ENCODE measurements at places on chromosomes 16 and 17.
A peak's percentile ranks its signal among the peaks of the same experiment; 100 is the strongest.

DNA sequence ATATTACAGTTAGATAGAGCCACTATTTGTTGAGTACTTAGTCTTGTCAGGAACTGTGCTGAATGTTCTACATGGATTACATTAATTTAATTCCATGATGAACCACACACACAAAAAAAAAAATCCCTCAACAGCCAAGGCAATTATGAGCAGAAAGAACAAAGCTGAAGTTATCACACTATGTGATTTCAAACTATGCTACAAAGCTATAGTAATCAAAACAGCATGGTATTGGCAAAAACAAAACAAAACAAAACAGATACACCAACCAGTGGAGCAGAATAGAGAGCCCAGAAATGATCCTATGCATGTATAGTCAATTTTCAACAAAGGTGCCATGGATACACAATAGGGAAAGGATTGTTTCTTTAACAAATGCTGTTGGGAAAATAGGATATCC, 8.1 kb upstream of the ERCC4 start:
- no peak for DNase-seq

DNA sequence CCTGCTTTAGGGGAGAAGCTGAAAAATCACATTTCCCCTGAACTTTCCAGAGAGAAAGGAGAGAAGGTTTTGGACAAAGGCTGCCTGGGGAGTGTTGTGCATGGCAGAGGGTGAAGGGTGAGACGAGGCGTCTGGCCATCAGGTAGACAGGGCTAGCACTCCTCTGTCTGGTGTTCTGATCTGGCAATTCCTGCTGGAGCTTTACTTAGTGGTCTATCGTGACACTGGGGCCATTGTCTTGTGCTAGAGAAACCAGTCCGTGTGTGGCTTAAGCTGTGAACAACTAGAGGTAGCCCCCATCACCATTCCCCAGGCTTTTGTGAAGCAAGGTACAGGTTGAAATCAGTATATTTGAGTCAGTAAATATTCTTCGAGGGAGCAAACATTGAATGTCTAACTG, 8.5 kb downstream of the RHBDL3 start:
- DNase-seq: no peak

- no peak for DNase-seq
Measured at GRCh38 chr17:2181897-2182448, 121.6 kb downstream of the SMG6 start.

DNA sequence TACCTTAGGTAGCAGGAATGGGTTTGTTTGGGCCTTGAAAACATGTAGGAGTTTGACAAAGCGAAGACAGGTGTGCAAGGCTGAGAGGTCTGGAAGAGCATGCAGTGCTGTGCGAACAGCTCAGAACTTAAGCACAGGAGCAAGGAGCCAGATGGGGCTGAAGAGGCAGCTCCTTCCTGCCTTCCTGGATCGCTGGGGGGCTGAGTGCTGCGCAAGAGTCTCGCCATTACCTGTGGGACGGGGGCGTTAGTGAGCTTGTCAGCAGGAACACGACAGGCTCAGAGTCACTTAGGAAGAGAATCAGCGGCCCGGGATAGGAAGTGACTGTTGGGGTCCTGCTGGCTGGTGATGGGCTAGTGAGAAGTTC, 464 bp upstream of the MRM1 start:
- DNase-seq: no peak

DNA sequence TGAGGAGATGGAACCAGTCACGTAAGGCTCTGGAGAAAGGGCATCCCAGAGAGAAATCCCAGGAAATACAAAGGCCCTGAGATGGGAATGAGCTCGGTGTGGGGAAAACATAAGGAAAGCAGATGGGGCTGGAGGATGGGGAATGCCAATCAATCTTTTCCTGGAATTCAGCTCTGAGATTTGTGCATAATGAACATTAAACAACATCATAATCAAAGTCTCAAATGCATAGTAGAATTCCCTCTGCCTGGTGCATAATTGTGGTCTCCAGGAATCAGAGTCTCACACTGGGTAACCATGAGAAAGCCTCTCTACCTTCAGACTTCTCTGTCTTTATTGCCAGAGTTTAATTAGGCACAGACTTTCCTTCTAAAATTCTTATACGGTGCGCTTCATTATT, 30.8 kb downstream of the OTOA start:
- no peak for DNase-seq

DNA sequence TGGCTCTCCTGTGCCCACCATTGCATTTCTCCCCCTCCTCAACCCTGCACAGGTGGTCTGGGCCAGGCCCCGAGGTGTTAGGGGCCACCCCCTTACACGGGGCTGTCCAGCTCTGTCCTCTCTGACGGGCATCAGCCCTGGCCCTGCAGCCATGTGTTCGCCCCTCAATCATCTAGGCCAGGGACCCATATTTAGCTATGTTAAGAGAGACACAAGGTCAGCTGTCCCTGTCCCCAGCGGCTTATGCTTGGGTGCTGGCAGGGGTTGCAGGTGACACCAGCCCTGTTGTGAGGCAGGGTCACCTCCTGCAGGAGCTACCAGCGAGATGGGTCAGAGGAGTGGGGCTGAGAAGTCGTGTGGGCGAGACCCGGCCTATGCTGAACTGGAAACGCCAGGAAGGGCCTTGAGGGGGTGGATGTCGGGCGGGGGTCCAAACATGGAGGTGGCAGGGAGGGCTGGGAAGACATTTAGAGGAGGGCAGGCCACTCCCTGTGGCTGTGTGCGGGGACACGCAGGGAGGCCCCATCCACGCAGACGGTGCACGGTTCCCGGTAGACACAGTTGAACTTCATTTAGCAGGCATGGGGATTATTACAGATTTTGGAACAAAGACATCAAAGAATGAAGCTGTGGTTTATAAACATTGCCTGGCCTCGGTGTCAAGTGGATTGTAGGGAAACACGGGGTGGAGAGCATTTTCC, 133.2 kb upstream of the CHMP6 start:
- no peak for DNase-seq

- no peak for DNase-seq
Measured at GRCh38 chr16:8812162-8812843, 14.7 kb downstream of the PMM2 start.

DNA sequence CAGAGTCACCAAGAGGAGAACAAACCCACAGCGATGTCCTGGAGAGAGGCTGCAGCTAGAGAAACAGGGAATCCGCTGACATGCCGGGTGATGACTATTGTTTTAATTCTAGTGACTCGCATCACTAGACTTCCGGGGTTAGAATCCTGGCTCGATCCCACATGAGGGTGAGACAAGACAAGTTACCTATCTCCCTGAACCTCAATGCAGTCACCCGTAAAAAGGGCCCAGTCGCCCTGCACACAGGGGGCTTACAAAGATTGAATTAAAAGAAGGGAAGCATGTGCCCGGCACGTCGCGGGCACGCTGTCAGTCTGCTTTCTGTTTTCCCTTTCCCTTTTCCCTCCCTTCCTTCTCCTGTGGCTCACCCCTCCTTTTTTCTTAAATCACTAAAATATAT, 212.9 kb upstream of the FOXF1 start:
- DNase-seq: no peak

DNA sequence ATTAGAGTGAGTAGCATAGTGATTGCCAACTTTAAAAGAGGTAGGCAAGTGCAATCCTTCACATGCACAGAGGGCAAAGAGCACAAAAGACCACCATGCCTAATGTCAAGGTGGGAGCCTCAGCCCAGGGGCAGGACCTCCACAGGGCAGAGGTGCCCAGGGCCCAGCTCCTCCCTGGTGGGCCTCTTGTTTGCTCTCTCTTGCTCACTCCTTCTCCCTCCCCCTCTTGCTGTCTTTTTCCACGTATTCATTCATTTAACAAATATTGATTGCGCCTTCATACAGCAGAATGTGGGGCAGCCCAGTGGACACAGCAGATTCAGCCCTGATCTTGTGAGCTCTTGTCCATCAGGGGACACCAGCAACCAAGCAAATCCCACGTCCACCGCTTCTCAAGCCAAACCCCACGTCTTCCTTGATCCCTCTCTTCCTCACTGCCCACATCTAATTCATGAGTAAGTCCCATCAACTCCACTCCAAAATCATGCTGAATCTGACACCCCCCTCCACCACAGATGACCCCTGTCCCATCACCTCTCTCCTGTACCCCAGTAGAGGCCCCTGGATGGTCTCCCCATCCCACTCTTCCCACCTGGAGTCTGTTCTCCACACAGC, 44.1 kb upstream of the RPL38 start:
- DNase-seq: no peak

GRCh38 chr16:49700251-49701064, 155.5 kb downstream of the ZNF423 start:
- no peak for DNase-seq

DNA sequence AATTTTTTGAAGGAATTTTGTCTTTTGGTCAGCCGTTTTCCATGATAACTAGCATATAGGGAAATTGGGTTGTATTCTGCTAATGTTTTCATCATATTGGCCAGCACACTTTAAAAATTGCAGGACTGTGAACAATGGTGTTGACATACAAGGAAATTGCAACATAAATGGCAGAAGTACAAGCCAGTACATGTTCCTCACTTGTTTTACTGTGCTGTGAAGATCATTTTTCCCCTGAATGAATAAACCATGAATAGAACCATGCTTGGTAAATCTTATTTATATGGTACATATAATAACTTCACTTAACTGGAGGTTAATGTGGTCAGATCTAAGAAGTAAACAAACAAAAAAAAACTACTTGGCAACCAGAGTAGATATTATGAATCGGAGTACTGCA, 22.8 kb downstream of the OMG start:
- DNase-seq: no peak

GRCh38 chr17:47229535-47230443, 20.6 kb downstream of the MYL4 start:
- DNase-seq: peak; percentile 94

DNA sequence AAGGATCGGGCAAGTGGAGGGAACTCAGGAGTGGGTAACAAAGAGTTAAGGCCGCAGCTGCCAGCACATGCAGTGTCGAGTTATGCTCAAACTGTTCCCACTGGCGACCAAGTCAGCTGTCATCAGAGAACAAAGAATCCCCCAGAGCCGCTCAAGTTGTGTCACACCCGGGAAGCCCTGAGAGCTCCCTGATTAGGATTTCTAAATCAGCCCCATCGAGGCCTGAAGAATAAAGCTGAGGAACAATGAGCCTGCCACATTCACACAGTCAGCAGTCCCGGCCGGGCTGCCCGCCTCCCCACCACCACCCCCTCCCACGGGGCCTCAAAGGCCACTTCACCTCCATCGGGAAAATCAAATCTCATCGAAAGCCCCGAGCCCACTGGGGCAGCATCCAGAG, 84.5 kb downstream of the SOX9 start:
- DNase-seq: no peak

DNA sequence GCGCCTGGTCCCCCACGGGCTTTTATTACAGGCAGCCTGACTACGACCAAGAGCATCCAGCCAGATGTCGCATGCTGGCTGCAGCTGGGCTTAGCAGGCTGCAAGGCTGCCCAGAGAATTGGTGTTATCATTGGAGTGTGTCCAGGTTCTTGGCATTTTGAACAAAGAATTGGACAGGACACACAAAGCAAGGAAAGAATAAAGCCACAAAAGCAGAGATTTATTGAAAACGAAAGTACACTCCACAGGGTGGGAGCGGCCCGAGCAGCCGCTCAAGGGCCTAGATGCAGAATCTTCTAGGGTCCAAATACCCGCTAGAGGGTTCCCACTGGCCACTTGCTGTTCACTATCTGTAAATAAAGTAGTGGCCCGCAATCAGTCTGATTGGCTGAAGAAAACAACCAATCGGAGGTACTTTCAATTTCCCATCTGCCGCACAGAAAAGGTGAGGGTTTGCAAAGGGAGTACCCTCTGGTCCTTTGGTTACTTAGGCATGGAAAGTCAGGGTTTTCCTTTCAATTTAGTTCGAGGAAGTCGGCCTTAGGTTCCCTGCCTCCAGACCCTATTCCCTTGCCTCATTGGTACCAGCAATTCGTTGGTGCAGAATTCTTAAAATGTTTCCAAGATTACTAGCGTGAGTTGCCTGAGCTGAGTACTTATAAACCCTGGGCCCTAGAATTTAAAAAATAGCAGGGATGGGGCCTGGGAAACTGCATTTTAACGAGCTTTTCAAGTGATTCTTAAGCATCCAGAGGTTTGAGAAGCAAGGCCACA, 38.5 kb upstream of the CNEP1R1 start:
- DNase-seq: no peak

DNA sequence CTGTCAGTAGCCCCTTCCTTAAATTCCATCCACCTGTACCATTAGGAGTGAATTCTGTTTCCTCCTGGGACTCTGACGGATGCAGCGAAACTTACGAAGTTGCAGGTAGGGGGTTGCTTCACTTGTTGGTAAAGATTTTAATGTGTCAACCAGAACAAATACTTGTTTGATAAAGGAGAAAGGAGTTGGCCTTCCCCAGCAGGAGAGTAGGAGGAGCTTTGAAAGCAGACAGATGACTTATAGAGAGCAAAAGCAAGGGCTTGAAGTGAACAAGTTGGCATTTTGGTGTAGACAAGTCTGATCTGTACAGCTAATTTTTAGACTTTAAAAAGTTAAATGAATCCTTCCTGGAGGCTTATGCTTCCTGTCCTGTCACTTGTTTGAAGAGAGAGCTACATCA, 38.1 kb upstream of the PMFBP1 start:
- DNase-seq: no peak

DNA sequence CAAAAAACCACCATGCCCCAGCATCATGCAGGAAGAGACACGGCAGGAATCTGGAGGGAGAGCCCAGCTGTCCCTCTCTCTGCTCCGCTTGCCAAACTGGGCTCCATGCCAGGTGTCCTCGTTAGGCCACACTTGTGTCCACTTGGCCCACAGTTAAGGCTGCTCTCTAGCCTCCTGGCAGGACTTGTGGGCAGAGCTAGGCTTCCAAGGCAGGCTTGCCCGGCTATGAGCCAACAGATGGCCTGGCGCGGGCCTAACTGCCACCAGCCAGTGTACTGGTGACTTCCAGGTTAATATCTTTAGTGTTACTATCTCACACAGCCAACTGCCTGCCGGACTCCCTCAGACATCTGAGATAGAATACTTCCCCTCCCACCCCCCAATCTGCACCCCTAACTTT, 10.6 kb downstream of the ATP6V0D1 start:
- no peak for DNase-seq

GRCh38 chr17:48609759-48610281, 997 bp downstream of the HOXB7 start:
- peak; percentile 43 for DNase-seq

GRCh38 chr16:84054271-84054670, 11.7 kb upstream of the SLC38A8 start:
- no peak for DNase-seq

GRCh38 chr16:15653227-15653626, 3.2 kb downstream of the NDE1 start:
- DNase-seq: no peak

GRCh38 chr17:70905796-70906195, 736.5 kb downstream of the KCNJ2 start:
- no peak for DNase-seq

All from K562 (cell line).